ENCODE measurements at places on chromosomes 1 and 21.

DNA sequence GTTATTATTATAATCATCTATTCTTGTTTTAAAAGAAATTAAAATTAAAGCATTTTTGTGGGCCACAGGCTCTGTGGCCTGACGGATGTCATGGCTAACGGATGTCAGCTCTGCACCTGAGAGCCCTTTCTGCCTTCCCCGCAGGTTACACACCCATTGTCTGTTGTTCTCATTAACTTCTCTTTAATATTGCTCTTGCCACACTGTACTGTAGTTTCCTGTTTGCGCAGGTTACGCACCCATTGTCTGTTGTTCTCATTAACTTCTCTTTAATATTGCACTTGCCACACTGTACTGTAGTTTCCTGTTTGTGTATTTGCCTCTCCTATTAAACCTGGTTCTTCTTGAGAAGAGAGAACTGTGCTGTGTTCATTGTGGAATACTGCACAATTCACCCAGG lies 294.4 kb upstream of the PLXNA2 start:
- no peak for DNase-seq

GRCh38 chr1:114130213-114130612 lies 23.5 kb downstream of the SYT6 start:
- no peak for DNase-seq

- DNase-seq: no peak
Measured at GRCh38 chr1:47814612-47815395, 182.4 kb downstream of the TRABD2B start.

DNA sequence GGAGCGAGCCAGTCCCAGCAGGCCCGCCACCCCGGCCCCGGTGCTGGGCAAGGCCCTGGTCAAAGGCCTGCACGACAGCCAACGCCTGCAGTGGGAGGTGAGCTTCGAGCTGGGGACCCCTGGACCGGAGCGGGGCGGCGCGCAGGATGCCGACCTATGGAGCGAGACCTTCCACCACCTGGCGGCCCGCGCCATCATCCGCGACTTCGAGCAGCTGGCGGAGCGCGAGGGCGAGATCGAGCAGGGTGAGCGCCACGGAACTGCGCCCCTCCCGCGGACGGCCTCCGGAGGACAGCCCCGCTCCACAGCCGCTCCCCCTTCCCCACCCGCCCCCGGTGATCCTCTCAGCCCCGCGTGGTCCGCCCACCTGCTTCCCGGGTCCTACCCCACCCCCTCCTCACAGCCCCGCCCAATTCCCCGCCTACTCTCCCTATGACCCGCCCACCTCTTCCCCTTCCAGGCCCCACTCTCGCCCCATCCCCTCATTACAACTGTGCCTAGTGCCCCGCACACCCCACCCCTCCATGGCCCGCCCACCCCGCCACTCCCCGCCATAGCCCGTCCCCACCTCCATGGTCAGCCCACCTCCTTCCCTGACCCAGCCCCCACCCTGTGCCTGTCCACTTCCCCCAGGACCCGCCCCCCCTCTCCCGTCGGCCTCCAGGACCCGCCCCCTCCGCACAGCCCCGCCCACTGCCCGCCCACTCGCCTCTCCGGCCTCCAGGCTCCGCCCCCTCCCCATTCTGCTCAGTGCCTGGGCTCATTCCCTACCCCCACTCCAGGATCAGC lies 52.7 kb downstream of the VWA5B1 start:
- peak; percentile 58 for DNase-seq

DNA sequence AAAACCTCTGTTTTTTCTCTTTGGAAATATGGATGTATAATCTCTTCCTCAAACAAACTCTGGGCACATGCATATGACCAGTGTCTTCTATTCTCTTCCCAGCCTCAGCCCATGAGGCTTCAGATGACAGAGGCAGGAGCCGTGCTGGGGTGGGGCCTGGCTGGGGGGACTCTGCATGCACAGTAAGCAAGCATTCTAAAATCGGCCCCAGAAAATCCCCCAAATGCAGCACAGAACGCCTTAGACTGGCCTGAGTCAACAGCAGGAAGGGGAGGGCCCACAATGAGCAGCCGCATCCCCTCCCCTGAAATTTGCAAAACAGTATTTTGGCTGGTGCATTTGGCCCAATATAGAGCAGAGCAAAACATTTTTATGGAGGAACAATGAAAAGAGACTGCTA lies 47.8 kb downstream of the ITPKB start:
- no peak for DNase-seq

DNA sequence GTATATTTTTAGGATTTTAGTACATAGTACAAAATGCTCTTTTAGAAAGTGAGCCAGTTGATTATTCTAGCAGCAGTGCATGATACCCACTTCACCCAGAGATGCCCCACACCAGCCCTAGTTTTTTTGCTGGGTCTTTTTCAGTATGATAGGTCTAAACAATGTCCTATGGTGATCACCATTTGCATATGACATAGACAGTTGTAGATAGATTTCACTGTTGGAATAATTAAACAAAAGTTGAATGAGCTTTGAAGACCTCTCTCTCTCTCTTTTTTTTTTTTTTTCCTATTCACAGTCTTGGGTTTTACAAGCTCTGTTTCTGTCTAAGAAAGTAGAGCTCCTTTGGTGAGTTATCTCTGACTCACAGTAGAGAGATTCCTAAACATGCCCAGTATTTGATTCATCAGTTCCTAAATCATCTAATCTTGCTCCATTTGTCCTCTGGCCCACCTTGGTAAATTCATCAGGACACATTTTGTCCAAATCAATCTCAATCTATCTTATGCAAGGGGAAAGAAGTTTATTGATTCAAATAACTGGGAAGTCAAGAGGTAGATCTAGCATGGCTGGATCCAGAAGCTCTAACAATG lies 44.7 kb upstream of the VAV3 start:
- no peak for DNase-seq

GRCh38 chr1:16203550-16203949 lies 8.9 kb downstream of the ARHGEF19 start:
- DNase-seq: no peak

- no peak for DNase-seq
Measured at GRCh38 chr1:66438062-66438461, 95.9 kb upstream of the SGIP1 start.

GRCh38 chr1:116737855-116738321 lies 16.3 kb upstream of the CD2 start:
- no peak for DNase-seq

DNA sequence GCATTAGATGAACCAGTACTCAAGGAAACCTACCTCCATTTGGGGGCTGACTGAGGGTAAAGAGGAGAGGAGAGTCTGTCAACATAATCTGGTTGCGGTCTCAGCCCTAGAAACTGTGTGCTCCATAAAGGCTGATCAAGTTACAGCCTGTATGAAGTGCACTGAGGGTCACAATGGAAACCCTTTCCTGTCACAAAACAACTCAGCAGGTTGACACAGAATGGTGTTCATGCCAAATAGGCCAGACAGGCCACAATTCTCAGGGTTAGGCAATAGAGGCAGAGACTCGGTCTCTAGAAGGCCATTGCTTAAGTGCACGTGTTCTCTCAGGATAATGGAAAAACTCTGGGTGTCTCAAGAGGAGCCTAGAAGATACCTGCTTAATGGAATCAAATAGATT lies 4.1 kb upstream of the ANKRD35 start:
- no peak for DNase-seq

DNA sequence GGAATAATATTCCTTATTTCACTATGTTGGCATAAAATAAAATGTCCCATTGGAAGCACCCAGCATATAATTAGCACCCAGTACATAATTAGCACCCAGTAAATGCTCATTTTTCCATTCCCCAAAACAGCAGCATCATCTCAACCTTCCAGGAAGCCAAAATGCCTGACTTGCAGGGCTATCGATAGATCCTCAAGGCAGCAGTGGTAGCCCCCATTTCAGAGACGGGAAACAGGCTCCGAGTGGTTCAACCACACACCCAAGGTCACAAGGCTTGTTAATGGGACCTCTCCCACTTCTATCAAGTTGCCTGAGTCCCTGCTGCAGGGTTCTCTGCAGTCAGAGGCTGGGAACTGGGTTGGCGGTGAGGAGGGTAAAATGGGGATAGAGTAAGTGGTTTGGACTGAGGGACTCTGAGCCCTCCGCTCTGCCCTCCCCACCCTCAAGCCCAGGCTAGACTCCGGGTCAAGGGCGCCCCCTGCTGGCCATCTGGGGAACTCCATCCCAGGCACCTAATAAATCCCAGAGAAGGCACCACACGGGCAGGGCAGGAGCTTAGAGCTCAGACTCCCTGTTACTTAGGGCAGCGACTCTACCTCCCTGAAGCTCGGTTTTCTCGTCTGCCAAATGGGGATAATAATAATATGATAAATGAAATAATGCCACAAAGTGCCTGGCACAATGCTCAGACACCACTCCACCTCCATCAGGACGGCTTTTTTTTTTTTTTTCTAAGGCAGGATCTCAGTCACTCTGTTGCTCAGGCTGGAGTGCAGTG lies 21.9 kb upstream of the LAPTM5 start:
- peak; percentile 82 for DNase-seq

DNA sequence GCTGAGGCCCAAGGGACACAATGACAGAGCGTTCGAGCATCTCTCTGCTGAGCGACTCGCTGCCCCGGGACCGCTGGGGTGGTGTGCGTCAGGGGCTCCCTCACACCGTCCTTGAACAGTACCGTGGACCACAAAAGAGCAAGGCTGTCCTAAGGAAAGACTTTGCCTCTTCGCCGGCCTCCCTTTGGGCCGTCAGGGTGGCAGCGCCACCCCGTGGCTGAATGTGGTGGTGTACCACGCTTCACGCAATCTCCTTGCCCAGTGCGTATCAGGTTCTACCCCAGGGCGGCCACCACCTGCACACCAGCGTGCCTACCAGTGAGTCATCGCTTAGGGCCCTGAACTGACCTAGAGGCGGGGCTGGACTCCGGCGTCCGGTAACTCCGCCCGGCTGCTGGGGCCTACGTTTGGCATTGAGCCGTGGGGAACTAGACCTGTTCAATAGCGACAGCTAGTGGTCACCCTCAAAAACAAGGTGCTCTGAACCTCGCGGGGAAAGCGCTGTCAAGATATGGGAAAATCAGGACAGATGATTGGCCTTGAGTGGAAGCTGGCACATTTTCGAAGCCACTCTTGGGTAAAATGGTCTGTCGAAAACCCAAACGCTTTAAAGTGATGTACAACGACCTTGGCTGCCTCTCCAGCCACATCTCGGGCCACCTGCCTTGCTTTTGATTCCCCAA lies 8.1 kb upstream of the TRAF3IP3 start:
- peak; percentile 44 for DNase-seq

DNA sequence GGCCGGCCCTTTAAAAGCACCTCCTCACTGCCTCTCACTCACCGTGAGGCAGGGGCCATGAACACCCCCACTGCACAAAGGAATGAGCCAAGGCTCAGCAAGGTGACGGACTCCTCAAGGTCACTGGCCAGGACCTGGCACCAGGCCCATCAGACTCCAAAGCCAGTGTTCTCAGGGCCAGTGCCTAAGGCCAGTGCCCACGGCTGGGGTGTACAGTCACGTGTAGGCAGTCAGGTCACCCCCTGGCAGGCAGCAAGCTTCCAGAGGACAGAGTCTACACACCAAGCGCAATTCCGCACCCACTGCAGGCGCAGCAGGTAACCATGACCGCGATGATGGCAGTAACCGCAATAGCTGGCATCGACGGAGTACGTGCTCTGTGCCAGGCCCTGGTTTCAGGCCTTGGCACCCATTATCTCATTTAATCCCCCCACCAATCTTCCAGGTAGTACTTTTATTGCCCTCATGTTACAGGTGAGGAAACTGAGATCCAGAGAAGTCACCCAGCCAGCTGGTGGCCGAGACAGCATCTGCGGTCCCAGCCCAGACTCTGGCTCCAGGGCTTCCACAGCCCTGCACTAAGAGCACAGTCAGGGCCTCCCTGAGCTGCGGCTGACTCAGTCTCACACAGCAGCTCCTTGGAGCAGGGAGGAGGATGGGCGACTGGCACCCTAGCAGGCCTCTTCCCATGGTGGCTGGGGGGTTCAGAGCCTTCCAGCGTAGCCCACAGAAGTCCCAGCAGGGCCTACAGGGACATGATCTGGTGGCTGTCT lies 27.0 kb downstream of the RAP1GAP start:
- no peak for DNase-seq

Measured in GM12891 (cell line).